ENCODE measurements at places on chromosomes 5 and 9. TPM values are rescaled to one million over a fixed set of nuclear protein-coding genes. Genes with fewer than 3 reads are reported as not detected.

GRCh38 chr5:40995801-40996586, 75.1 kb downstream of the MROH2B start:
- no peak overlapping the region for H3K4me3 ChIP-seq
- no peaks in the 10 kb centered on the region for H3K4me1 ChIP-seq
- no peak for DNase-seq
- H3K36me3 ChIP-seq = no peaks in the 10 kb centered on the region
- H3K27me3 ChIP-seq = peaks cover 10% of the 10 kb centered on the region

GRCh38 chr9:130300739-130301138, 35.2 kb downstream of the HMCN2 start:
- peaks cover 4% of the 10 kb centered on the region for H3K36me3 ChIP-seq
- H3K27ac ChIP-seq = no peak overlapping the region
- H3K4me3 ChIP-seq = no peak overlapping the region
- DNase-seq = no peak

- DNase-seq = no peak
- no peak overlapping the region for H3K4me3 ChIP-seq
- H3K4me1 ChIP-seq = peaks cover 6% of the 10 kb centered on the region
- no peaks in the 10 kb centered on the region for H3K36me3 ChIP-seq
- H3K27ac ChIP-seq = no peak overlapping the region
Measured at GRCh38 chr5:115577329-115577728, 24.9 kb downstream of the TICAM2 start.

- no peak overlapping the region for H3K4me3 ChIP-seq
- no peak overlapping the region for H3K27ac ChIP-seq
- H3K27me3 ChIP-seq = peaks cover 6% of the 10 kb centered on the region
- H3K36me3 ChIP-seq = no peaks in the 10 kb centered on the region
- no peaks in the 10 kb centered on the region for H3K4me1 ChIP-seq
Measured at GRCh38 chr9:78577156-78577906, 280.4 kb downstream of the PSAT1 start.

DNA sequence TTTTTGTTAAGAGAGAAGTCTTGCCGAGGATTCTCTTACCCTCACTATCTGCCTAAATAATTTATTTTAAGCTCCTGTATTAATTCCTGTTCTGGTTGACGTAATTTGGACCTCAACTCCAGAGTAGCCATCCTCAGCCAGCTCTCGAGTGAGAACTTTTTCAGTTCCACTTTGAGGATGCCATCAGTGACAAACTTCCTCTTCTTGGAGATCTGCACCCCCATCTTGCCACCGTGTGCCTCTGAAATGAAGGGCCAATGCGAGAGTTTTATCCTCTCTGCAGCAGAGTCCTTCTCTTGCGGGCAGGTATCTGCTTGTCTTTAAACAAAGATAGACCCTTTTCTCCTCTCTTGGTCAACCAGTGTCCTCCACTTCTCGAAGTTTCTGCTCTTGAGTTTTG, 19.5 kb upstream of the TMEM174 start:
- H3K4me1 ChIP-seq = no peaks in the 10 kb centered on the region
- no peak overlapping the region for H3K27ac ChIP-seq
- DNase-seq = no peak
- no peak overlapping the region for H3K4me3 ChIP-seq
- no peaks in the 10 kb centered on the region for H3K36me3 ChIP-seq

- no peaks in the 10 kb centered on the region for H3K36me3 ChIP-seq
- no peak overlapping the region for H3K27ac ChIP-seq
- H3K4me3 ChIP-seq = no peak overlapping the region
- H3K27me3 ChIP-seq = peaks cover 16% of the 10 kb centered on the region
Measured at GRCh38 chr9:130996676-130997394, 12.1 kb upstream of the LAMC3 start.

GRCh38 chr5:32273821-32274220, 38.9 kb downstream of the MTMR12 start:
- no peak for DNase-seq
- no peak overlapping the region for H3K4me3 ChIP-seq
- H3K27ac ChIP-seq = no peak overlapping the region
- H3K27me3 ChIP-seq = no peaks in the 10 kb centered on the region

- H3K27me3 ChIP-seq = no peaks in the 10 kb centered on the region
- no peaks in the 10 kb centered on the region for H3K4me1 ChIP-seq
- H3K36me3 ChIP-seq = no peaks in the 10 kb centered on the region
- no peak for DNase-seq
- H3K27ac ChIP-seq = no peak overlapping the region
- no peak overlapping the region for H3K4me3 ChIP-seq
Measured at GRCh38 chr9:18626046-18626698, 152.2 kb downstream of the ADAMTSL1 start.

GRCh38 chr5:148005788-148006520, 57.8 kb upstream of the SPINK5 start:
- no peak overlapping the region for H3K4me3 ChIP-seq
- no peaks in the 10 kb centered on the region for H3K27me3 ChIP-seq
- DNase-seq = no peak
- H3K4me1 ChIP-seq = no peaks in the 10 kb centered on the region
- H3K36me3 ChIP-seq = peaks cover 2% of the 10 kb centered on the region

DNA sequence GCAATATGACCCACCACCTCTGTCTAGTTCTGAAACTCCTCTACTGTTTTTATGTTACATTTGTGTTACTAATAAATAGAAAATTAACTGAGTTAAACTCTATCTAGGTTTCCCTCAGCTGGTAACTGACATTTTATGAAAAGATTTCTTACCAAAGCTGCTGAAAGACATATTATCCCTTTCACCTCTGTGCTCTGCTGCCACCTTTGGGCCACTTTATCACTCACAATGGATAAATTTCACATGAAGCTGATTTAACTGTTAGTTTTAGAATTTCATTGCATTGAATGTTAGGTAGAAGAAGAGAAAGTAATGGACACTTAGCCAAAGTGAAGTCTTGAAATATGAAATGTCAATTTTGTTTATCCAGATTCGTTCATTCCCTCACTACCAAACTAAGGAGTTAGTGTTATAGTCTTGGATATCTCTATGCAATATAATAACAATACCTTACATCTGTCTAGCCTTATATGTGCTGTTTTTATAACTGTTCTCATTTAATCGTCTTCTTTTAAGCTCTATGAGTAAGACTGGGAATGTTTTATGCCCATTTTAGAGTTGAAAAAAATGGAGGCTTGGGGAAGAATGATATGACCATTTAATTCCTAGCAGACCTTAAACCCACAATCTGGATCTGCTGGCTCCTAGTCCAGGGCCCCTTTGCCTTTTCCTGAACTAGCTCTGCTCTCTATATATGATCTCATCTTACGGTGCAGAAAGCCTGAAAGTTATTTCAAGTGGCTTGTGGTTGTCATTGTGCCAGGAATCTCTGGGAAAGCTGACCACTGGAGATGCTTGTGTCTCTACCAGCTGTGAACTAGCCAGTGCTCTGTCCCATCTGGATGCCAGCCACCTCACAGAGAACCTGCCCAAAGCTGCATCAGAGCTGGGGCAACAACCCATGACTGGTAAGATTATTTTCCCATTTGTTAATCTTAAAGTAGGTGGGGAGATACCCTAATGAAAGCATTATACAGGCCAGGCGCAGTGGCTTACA, 97.1 kb downstream of the GOLPH3 start:
- no peak overlapping the region for H3K4me3 ChIP-seq
- peaks cover 4% of the 10 kb centered on the region for H3K4me1 ChIP-seq
- no peaks in the 10 kb centered on the region for H3K27me3 ChIP-seq
- peak overlapping the region; percentile 33 for H3K27ac ChIP-seq
- DNase-seq = peak; percentile 34
- no peaks in the 10 kb centered on the region for H3K36me3 ChIP-seq

- no peak overlapping the region for H3K4me3 ChIP-seq
- H3K36me3 ChIP-seq = peaks cover 4% of the 10 kb centered on the region
- no peaks in the 10 kb centered on the region for H3K27me3 ChIP-seq
- DNase-seq = no peak
Measured at GRCh38 chr5:107917983-107918382, 247.2 kb upstream of the EFNA5 start.

Gene LCN9
- total RNA-seq = not detected

Gene GLDC
- 5.2 TPM for total RNA-seq

DNA sequence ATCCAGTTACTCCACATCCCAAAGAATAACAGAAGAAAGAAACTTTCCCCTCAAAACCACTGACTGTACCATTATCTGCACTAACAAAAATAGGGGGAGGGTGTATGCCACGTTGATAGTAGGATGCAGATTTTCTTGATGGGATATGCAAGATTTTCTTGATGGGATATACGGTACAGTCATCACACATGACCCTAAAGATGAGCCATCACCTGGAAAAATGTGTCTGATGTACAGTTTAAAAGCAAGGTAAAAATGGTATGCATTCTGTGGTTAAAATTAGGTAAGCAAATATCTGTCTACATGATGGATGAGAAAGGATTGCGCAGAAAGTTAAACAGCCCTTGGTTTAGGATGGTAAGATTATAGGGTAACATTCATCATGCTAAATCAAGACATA, 8.6 kb downstream of the COL23A1 start:
- H3K27ac ChIP-seq = no peak overlapping the region
- no peak overlapping the region for H3K4me3 ChIP-seq
- no peaks in the 10 kb centered on the region for H3K4me1 ChIP-seq
- DNase-seq = no peak

Gene AMBP
- not detected for total RNA-seq

DNA sequence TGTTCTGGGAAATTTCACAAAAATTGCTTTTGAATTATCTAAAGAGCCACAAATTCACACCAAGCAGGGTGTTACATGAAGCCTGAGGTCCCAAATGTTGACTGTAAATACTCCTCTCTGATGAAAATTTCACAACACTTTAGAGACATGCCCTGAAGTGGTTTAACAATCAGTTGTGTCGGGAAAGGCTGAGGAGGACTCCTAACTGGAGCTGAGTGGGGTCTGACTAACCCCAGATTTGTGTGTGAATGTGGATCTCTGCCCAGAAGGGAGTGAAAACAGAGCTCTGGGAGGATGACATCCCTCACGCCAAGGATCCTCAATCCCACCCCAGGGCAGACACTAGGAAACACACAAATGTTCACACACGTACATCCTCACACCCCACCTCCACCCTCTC, 31.1 kb upstream of the GRXCR2 start:
- H3K27me3 ChIP-seq = peaks cover 29% of the 10 kb centered on the region
- no peak for DNase-seq
- no peak overlapping the region for H3K27ac ChIP-seq
- H3K4me3 ChIP-seq = no peak overlapping the region
- H3K4me1 ChIP-seq = no peaks in the 10 kb centered on the region
- no peaks in the 10 kb centered on the region for H3K36me3 ChIP-seq

- H3K4me3 ChIP-seq = no peak overlapping the region
- peaks cover 25% of the 10 kb centered on the region for H3K4me1 ChIP-seq
- H3K27me3 ChIP-seq = peaks cover 51% of the 10 kb centered on the region
- H3K36me3 ChIP-seq = no peaks in the 10 kb centered on the region
Measured at GRCh38 chr5:522899-523440, 1.3 kb downstream of the SLC9A3 start.

DNA sequence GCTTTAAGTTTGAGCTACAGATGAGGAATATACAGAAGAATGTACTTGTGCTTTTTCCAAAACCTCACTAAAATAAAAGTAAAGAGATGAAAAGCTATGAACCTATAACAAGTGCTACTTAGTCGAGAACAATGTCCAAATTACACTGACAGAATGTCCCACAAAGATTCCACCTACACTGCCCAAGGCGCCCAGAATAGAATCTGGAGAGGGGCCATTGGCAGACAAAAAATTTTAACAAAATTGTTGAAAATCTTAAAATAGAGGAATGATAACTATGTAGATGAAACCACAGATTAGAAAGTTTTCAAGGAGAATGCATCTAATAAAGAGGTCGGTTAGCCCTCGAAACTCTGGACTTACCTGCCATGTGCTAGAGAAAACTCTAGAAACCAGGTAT, 235.3 kb downstream of the CETN3 start:
- H3K4me1 ChIP-seq = no peaks in the 10 kb centered on the region
- H3K4me3 ChIP-seq = no peak overlapping the region
- DNase-seq = no peak
- H3K27me3 ChIP-seq = no peaks in the 10 kb centered on the region

Gene F2RL2
- not detected for total RNA-seq

- H3K36me3 ChIP-seq = no peaks in the 10 kb centered on the region
- peaks cover 25% of the 10 kb centered on the region for H3K4me1 ChIP-seq
- DNase-seq = no peak
- H3K4me3 ChIP-seq = no peak overlapping the region
- H3K27me3 ChIP-seq = no peaks in the 10 kb centered on the region
- no peak overlapping the region for H3K27ac ChIP-seq
Measured at GRCh38 chr5:32523625-32524024, 61.7 kb upstream of the SUB1 start.

Gene DNAJC25
- total RNA-seq = 5.4 TPM

DNA sequence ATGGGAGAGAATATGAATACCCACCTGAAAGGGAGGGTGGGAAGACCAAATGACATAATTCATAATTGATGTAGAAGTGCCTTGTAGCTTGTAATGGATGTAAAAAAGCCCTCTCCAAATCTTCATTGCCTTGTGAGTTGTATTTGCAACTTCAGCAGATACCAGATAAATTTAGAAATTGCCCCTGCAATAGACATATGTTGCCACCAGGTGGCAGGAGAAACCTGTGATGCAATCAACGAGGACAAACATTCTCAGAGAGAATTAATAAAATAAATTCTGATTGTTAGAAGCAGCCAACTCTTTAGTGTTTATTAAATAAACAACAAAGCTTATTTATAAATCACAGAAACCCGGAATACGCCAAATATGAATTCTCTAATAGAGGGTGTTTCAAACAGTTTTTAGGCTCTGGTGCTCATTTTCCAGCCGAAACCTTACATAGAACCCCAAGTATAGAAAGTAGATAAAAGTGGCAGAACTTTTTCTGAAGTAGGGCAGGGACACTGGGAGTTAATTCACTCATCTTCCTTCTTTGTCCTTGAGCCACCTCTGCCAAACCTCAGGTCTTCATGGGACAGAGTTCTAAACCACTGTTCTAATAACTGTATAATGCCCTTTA, 147.8 kb downstream of the TMEM38B start:
- no peak overlapping the region for H3K4me3 ChIP-seq
- DNase-seq = peak; percentile 33
- no peak overlapping the region for H3K27ac ChIP-seq
- H3K4me1 ChIP-seq = no peaks in the 10 kb centered on the region

Gene PSMB7
- total RNA-seq = 126 TPM

DNA sequence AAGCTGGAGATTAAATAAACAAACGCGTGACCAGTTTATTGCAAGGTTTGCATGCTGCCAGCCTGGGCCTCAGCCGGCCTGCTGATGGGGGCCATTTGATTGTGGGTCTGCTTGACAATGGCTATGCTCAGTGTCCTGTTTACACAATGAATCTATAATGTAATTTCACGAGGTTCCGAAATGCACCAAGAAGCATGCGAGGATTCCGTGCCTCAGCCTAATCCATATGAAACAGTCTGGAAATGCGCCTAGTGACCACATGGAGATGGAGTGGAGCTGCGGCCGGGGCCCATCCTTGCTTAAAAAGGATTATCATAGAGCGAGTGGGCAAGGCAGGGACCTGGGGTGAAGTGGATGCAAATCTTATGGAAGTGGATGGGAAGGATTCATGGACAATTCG, 382.4 kb downstream of the CDK5RAP2 start:
- H3K27ac ChIP-seq = no peak overlapping the region
- no peaks in the 10 kb centered on the region for H3K36me3 ChIP-seq
- H3K4me1 ChIP-seq = no peaks in the 10 kb centered on the region

- no peaks in the 10 kb centered on the region for H3K27me3 ChIP-seq
- no peak for DNase-seq
- no peaks in the 10 kb centered on the region for H3K36me3 ChIP-seq
- no peak overlapping the region for H3K4me3 ChIP-seq
- no peaks in the 10 kb centered on the region for H3K4me1 ChIP-seq
Measured at GRCh38 chr5:125891061-125891725, 532.0 kb upstream of the GRAMD2B start.

- DNase-seq = no peak
- H3K4me3 ChIP-seq = peak overlapping the region; percentile 73
- H3K27me3 ChIP-seq = no peaks in the 10 kb centered on the region
Measured at GRCh38 chr9:131657456-131657855, 82.4 kb downstream of the RAPGEF1 start.

Data from activated T-cell treated with anti-CD3 and anti-CD28 coated beads, Interleukin-2, amount 50 U/mL, for 72 hours (primary cell).